Activated CD4-positive, alpha-beta T cell treated with anti-CD3 and anti-CD28 coated beads, Interleukin-2, amount 10 ng/mL, durations not matched to agents 24 days and 14 days (primary cell): ENCODE measurements at places on chromosomes 1 and 21.

DNA sequence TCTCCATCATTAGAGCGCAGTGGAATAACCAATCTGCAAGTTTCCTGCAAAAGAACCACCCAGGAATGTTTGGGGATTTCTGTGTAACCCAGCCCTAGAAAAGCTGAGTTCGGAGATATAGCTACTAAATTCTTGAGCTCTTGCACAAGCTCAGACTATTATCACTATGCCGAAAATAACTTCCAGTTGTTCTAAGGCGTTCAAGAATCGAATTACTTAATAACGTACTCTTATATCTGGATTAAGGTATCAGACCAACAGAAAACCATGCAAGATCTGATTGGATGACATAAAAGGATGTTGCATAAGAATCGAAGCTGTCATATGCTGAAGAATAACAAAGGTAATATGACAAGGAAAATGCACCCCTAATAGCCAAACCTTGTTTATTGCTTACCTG is 7.5 kb upstream of the LAMC2 start:
- no peak for DNase-seq

GRCh38 chr1:186633116-186633515 is 47.1 kb downstream of the PTGS2 start:
- no peak for DNase-seq

GRCh38 chr1:110328274-110328673 is 10.9 kb upstream of the RBM15 start:
- no peak for DNase-seq

DNA sequence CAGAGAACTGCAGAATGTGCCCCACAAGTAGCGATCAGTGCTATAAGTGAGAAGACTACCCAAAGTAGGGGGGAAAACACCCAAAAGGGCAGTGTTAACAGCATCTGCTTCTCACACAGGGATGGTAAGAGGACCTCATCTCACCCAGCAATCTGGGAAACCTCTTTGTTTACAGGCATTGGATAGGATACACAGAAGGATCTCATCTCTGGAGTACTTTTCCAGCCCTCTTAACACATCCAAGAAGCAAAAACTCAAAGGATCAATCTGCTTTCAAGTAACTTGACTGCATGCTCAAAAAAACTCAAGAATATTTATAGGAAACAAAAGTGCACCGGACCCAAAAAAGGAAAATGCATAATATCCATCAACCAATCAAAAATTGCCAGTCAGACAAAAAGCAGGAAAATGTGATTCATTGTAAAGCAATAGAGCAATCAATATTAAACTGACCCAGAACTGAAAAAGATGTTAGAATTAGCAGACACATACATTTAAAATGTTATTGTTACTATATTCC is 311.0 kb upstream of the CXADR start:
- no peak for DNase-seq

DNA sequence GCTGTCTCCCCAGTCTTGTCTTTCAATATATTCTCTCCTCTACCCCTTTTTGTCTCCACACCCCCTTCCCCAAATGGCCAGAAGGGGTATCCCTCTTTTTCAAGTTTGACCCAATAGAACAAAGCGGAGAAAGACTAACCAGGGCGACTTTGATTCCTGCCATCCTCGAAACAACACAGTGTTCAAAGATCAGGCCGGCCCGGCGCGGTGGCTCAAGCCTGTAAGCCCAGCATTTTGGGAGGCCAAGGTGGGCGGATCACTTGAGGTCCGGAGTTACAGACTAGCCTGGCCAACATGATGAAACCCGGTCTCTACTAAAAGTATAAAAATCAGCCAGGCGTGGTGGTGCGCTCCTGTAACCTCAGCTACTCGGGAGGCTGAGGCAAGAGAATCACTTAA is 77.0 kb upstream of the IFNAR2 start:
- DNase-seq: no peak

DNA sequence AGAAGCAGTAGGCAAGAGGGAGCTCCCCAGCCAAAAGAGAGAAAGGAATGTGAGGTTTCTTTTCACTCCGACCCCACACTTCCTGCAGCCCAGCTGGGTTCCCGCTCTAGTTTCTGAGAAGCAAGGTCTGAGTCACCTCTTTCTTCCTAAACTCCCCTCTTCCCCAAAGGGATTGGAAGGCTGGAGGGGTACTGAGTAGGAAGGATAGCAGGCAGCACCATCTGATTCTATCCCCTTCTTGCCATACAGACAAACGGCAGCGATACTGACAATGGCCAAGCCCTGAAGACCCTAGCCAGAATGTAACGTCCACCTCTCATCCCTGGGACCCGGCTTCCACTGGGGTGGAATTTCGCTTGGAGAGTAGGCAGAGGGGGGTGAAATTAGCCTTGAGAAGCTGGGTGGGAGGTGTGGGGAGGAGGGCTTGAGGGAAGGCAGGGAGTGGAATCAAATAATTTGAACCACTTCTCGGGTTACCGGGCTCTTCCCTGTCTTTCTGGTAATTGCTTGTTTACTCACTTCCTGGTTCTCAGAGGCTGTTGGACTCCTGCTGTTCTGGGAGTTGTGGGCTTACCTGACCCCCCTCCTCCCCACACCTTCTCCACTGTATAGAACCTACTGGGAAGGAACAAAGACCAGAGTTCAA is 13.2 kb downstream of the IER5 start:
- DNase-seq: peak; percentile 65

DNA sequence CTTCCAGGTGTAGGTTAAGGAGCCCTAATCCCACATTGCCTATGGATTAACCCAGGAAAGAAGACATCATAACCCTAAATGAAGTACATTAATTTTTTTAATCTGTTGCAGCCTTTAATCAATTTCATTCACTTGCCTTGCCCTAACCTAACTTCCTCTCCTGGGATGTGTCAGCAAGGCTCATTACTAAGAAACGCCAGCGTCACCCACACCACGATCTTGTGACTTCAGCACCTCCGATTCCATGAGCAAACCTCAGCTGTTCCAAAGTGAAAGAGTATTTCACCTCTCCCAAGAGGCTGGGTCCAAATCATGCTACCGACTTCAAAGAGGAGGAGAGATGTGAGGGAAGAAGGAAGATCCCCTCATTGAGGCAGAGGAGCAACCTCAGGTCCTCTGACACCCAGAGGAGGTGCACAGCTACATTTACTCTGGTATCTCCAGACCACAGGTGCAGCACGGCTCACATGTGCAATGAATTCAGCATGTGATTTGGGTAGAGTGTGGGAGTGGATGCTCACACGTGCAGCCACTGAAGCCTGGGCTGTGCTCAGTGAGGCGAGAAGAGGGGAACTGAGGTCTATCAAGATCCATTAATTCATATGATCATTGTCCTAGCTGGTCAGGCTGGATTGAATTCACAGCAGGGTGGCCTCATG is 134.1 kb downstream of the SLC30A10 start:
- DNase-seq: no peak

DNA sequence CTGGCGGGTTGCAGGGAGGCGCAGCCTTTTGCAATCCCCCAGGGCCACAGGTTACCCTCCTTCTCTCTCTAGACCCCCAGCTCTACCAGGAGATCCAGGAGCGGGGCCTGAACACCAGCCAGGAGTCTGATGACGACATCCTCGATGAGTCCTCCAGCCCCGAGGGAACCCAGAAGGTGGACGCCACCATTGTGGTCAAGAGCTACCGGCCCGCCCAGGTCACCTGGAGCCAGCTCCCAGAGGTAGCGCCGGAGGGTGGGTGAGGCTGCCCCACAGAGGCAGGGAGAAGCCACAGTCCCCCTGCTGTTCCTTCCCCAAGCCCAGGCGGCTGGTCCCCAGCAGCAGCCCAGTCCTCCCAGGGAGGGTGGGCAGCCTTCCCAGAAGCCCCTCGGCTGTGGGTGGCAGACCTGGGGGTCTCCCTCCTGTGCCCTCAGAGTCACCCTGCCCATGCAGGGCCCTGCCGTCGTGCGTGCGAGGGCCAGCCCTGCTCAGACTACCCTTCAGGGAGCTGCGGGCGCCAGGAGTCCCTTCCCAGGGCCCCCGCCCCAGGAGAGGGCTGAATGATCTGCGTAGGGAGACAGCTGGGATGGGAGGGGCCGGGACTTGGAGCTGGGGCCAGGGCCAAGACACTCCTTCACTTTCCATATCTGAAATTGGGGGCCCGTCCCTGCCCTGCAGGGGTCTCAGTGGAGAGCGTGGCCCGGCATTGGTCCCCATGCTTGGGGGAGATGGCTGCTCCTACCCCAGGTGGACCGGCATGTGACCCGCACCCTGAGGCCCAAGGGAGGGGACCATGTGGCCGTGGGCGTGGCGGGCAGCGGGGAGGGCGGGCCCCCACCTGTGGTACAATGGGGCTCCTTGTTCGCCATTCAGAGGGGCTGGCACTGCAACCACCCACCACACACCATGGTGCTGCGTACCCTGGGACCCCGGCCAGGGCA is 12.9 kb downstream of the ARHGEF16 start:
- DNase-seq: no peak

GRCh38 chr21:33360881-33361602 is 36.3 kb downstream of the IFNAR1 start:
- peak; percentile 94 for DNase-seq

DNA sequence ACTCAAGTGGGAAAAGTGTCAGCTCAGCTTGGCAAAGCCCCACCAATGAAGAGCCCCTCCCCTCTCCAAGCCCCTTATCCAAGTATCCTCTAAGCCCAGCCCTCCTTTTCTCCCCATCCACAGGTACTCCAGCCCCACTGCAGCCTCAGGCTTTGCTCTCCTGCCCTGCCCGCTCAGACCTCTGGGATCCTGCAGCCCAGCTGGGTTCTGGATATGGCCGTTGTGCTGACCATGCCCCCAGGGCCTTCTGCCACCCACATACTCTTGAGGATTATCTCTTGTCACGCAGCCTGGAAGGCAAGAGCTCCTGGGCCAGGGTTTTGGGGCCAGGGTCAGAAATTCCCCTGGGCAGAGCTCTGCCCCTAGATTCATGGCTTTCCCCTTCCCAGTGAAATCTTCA is 4.7 kb downstream of the SHISA4 start:
- DNase-seq: no peak

GRCh38 chr1:170662561-170663403 is 1.1 kb upstream of the PRRX1 start:
- no peak for DNase-seq

DNA sequence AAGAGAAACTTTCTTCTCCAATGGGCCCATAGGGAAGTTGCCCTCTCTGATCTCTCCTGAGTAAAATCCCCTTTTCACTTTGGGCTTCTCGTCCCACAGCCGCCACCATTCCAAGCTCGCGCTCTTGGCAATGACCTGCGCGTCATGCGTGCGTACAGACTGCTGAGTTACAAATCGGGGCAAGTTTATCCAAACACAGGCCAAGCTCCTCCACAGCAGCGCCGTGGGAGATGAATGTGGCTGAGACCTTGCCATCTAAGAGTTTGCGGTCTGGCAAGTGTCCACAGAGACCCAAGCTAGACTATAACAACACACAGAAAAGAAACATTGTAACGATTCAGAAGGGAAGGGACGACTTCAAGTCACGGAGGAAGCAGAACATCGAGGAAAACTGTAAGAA is 116.3 kb upstream of the SOD1 start:
- DNase-seq: no peak

DNA sequence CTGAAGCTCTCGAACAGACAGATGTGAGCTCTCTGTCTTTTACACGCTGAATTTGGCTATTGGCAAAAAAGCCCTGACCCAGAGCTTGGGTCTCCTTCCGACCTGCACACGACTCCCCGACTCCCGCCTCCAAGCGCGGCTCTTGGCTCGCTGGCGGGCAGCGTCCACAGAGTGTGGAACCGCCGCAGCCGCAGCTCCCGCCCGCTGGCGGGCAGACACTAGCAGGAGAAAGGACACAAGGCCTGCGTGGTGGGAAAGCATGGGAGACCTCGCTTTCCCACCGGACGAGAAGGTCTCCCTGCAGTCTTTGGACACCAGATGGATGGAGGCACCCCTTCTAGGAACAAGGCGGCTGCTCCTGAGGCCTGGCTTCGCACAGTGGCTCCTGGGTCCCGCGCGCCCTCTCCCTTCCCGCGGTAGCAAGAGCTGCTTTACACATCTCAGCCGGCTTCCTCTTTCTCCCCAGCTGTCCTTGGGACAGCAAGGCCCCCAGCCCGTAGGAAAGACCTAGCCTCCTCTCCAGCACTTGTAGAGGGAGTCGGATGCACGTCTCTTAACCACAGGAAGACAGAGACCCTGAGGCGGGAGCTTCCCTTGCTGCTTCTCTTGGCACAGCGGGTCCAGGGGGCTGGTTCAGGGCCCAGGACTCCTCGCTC is 92.1 kb downstream of the PRKAB2 start:
- peak; percentile 67 for DNase-seq

GRCh38 chr1:15681349-15682292 is 2.5 kb upstream of the PLEKHM2 start:
- DNase-seq: no peak

GRCh38 chr1:85033221-85033620 is 15.1 kb downstream of the MCOLN3 start:
- DNase-seq: no peak

DNA sequence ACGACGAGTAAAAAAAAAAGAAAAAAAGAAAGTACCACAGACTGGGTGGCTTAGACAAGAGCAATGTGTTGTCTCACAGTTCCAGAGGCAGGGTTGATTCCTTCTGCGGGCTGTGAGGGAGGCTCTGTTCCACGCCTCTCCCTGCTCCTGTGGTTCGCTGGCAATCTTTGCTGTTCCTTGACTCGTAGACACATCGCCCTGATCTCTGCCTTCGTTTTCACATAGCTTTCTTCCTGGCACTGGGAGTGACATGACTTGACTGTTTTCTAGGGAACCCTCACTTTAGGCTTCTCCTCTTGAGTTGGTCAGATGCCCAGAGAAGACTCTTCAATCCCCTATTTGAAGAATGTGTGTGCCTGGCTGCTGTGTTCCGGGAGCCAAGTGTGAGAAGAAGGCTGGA is 133.6 kb downstream of the TM2D1 start:
- DNase-seq: no peak

DNA sequence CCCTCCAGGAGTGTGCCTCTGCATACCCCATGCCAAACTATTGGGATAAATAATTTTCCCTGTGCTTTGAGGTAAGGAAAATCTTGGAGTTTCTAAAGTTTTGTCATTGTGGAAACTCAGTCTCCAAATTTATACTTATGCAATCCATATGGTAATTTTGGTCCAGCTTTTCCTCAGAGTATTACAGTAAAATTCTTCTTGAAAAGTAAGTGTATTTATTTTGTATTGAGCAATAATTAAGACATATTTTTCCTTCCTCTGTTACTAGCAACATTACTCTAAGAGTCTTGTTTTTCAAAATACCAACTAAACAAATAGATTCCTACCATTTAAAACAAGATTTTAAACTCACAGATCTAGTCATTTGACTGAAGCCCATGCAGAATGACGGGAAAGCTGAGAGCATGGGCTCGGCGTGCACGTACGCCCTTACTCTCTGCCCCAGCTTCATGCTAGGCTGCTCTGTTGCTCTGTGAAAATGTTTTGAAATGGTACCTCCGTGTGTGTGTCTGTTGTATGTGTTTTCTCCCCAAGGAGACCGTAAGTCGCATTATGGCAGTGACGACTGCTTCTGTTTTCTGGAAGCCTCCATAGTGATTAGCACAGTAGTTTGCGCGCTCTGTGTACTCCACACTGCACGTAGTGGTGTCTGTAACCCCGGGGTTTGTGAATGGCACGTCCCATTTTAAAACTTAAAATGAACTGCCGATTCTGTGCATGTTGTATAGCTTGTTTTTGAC is 165.3 kb downstream of the SDCCAG8 start:
- DNase-seq: peak; percentile 65
